ENCODE measurements at places on chromosomes 3 and 15.

DNA sequence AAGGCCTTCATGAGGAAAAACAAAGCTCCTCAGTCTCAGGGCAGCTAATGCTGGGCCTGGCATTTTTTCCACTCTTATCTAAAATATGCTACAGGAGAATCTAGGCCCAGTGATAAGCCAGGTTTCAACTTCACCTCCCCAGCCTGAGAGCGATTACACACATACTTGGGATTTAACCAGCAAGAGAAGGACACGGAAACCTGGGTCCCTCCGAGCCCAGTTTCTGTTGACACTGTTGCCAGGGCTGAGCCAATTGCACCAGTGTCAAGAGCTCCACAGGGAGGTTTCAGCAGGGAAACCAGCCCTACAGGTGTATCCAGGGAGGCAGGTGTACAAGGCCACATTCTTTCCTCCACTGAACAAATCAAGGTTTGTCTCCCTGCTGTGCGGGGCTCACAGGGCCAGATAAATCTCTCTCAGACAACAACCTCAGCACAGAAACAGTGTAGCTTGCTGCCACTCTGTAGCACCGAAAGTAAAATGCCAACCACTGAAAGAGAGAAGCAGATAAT is 85.4 kb downstream of the MAGI1 start:
- peak; percentile 93 for DNase-seq

GRCh38 chr3:190306513-190307163 is 15.6 kb downstream of the CLDN1 start:
- peak; percentile 68 for DNase-seq

GRCh38 chr3:153760948-153761347 is 360.2 kb upstream of the ARHGEF26 start:
- DNase-seq: no peak

GRCh38 chr15:44736181-44736765 is at the start of gene TRIM69:
Gene TRIM69 (plus strand): TSS chr15:44736528. CDS start chr15:44736705, 177 bp downstream.
- no peak for DNase-seq

GRCh38 chr3:17013571-17013970 is 128.8 kb downstream of the PLCL2 start:
- no peak for DNase-seq

DNA sequence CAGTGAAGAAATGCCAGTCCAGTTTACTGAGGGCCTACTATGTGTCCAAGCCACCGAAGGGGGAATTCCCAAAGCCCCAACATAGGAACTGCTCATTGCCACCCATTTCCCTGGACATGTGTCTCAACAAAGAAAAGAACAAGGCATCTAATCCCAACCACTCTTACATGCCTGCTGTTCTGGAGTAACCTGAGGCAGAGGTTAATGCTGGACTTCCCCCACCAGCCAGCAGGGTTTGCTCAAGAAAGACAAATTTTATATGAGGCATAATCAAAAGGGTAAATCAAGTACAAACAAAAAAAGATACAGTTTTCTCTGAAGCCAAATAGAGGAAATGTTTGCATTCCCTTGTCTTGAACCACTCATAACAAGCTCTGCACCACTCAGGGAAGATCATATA is 4.1 kb downstream of the ADCY5 start:
- DNase-seq: no peak

- DNase-seq: no peak
These were observed 200.3 kb downstream of the ADAMTS17 start for GRCh38 chr15:100141311-100142001.

- no peak for DNase-seq
These were observed 60.2 kb downstream of the VPS8 start for GRCh38 chr3:184872200-184872599.

DNA sequence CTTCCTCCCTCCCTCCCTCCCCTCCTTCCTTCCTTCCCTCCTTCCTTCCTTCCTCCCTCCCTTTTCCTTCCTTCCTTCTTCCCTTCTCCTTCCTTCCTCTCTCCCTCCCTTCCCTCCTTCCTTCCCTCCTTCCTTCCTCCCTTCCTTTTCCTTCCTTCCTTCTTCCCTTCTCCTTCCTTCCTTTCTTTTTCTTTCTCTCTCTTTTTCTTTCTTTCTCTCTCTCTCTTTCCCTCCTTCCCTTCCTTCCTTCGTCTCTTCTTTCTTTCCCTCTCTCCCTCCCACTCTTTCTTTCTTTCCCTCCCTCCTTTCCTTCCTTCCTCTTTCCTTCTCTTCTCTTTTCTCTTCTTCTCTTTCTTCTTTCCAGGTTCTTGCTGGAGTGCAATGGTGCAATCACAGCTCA is 1.9 kb upstream of the ZNF662 start:
- DNase-seq: no peak

- DNase-seq: no peak
These were observed 285.5 kb downstream of the SLC9A9 start for GRCh38 chr3:143562789-143563188.

DNA sequence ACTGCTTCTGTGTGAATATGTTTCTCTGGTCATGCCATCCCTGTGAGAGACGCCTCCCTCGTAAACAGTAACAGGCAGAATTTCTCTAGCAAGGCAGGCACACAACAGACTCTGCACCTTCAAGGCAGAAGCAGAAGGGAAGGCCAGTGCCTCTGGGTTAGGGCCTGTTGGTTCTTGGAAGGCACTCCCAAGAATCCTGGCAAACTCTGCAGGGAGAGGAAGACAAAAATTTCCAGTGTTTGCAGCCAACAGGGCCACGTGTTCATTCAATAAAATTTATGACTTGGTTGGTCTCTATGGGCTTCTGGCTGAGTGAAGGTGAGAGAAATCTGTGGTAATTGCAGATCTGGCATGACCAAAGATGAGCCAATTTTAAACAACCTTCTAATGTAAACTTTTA is 39.3 kb downstream of the NFKBIZ start:
- no peak for DNase-seq

GRCh38 chr3:97235179-97235578 is 420.8 kb downstream of the EPHA6 start:
- DNase-seq: peak; percentile 59

GRCh38 chr3:151319628-151320027 is 3.0 kb upstream of the GPR87 start:
- DNase-seq: no peak

DNA sequence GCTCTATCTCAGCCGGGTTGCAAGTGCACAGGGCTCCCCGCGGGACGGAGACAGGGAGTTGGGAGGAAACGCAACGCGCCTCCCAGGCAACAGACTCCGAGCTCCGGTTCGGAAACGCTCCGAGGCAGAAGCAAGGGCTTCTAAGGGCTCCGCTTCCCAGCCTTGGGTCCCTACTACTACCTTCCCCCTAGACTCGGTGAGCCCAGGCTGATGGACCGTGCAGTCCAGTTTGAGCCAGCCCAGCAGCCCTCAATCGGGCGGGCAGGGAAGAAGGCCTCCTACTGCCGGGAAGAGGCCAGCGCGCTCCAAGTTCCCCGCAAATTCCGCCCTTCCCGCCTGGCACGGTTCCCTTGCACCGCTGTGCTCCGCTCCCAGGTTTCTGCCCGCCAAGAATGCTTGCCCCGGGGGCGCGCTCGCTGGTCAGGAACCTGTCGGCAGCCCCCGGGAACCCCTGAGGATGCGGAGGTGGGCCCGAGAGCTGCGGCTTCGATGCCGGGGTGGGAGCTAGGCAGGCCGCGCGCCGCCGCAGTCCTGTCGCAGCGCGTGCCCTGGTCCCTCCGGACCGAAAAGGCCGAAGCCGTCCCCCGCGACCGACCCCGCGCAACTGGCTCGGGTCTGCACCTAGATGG is 728 bp downstream of the TRANK1 start:
- DNase-seq: no peak

GRCh38 chr15:89358755-89359439 is 24.3 kb upstream of the POLG start:
- peak; percentile 86 for DNase-seq

DNA sequence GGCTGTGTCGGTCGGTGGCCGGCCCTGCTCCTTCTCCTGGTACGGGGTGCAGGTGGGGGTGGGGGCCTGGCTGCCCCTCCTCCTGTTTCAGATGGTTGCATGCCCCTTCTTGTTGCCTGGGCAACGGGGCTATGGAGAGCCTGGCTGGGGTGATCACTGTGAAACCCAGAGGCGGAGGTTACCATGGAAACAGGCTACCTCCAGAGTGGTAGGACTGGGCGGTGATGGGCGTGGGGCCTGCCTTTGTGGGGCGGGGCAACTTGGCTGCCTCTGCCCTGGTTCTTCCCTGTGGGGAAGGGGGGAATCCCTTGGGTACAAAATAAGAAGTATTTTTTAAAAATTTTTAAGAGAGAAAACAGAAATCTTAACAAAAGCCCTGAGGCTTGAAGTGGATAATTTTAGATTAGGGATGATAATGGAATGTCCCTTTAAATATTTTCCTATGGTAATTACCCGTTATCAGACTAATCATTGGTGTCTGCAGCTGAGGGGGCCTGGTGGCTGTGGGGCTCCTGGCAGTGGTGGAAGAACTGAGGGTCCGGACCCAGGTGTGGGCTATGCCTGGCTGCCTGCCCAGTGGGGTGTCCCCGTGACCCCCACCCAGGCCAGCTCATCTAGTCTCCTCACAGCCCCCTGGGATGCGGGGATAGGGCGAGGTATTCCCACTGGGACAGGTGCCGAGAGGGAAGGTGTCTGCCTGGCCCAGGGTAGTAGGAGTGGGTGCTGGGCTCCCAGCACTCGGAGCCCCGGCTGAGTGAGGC is 32.5 kb downstream of the PLXNA1 start:
- DNase-seq: peak; percentile 49

DNA sequence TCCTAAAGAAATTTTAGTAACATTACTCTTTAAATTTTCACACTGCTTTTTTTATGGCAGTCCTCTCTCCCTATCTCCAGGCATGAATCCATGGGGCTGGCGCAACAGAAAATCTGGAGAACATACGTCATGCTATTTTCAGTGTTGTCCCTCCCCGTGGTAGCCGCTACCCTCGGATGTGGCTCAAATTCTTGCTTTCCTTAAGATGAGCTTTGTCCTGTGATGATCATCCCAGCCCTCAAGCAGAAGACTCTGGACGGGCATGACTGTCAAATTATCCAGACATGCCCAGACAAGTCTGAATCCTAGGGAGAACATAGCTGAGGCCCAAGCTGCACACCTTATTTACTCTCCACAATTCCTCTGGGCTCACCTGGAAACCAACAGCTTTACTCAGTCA is 49.1 kb downstream of the FMN1 start:
- DNase-seq: no peak

DNA sequence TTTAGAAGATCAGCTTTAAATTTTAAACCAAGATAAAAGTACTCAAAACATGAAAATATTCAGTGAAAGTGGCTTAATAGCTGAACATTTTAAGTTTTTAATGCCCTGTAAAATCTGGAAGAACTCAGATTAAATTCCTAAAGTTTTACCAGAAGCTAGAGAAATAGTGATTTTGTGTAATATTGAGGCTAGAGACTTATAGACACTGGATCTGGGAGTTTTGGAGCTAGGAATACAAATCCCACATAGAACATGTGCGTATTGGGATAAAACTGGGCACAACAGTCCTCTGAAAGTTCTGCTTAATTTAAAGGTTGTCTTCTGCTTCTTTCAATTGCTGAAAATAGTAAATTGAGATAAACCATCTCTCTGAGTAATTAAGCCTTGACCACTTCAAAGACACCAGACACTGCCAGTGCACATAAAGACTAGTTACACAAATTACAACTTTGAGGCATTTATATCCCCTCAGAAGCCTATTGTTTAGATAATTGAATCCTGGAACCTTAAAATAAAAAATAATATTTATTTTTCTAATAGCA is 1382.5 kb downstream of the OTOL1 start:
- no peak for DNase-seq

GRCh38 chr3:197003461-197004385 is 25.9 kb downstream of the MELTF start:
- DNase-seq: peak; percentile 45

DNA sequence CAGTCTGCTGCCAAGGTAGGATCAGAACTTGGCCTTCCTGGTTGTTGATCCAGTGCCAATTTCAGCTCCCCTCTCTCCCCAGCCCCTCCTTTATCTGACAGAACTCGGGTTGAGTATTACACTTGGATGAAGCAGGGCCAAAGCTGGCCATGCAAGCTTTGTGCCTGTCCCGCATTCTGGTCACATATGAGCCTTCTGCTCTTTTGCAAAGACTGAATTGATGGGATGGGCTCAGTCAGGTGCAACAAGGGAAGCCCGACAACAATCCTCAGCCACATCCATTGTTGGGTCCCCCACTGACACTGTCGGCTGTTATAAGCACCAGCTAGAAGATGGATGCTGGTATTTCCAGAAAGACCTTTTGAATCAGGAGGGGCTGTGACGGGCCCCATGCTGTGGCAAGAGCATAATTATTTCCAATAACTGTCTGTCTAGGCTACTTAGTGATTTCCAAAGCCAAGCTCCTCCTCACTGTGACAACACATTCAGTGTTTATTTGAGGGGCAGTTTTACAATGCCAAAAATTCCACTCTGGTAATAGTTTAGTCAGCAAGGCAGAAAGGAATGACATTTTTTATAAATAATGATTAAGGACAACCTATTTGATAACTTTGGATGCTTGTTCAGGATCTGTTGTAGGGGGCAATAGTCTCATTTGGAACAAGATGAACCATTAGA is 146.8 kb upstream of the FRMD4B start:
- no peak for DNase-seq

- DNase-seq: no peak
These were observed 49.4 kb upstream of the SLCO2A1 start for GRCh38 chr3:134079111-134079547.

DNA sequence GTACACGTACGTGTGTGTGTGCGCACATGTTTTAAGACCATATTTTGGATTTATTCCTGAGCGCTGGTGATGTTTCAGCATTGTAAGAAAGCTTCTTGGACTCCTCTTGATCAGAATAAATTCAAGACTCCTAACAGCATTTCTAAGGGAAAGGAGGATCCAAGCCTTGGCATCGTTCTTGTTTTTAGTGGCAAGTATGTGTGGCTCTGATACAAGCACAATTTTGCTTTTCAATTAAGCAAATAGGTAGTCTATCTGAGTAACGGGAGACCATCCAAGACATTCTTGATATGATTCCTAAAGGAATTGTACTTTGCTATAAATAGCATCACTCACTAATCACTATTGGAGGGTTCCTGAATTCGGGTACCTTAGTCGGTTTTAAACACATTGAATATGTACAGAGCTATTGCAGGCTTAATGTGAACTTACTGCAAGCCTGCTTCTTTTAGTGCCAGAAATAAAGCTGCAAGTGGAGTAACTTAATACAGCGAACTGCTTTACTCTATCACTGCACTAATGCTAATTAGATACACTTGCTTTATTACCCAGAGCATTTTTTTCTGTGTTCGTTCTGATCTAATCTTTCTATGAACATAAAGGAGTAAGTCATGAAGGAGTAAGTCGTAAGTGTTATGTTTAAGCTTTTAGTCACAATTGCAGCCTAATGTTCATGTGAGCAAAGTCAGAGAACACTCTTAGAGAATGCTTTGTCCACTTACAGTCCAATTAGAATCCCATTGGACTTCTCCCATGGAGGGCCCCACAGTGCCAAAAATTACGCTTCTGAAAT is 186.3 kb downstream of the MCTP2 start:
- DNase-seq: no peak

- peak; percentile 20 for DNase-seq
These were observed 5.7 kb downstream of the PLCH1 start for GRCh38 chr3:155739154-155739553.

All from HT-29 (cell line).